ENCODE measurements at places on chromosomes 2 and 18.
A peak's percentile ranks its signal among the peaks of the same experiment; 100 is the strongest.

GRCh38 chr2:154187948-154188347 is 316.2 kb downstream of the GALNT13 start:
- DNase-seq = no peak

- DNase-seq = no peak
Measured at GRCh38 chr2:105999211-105999989, 194.7 kb downstream of the UXS1 start.

- DNase-seq = no peak
Measured at GRCh38 chr18:59763541-59764136, 66.4 kb upstream of the CCBE1 start.

DNA sequence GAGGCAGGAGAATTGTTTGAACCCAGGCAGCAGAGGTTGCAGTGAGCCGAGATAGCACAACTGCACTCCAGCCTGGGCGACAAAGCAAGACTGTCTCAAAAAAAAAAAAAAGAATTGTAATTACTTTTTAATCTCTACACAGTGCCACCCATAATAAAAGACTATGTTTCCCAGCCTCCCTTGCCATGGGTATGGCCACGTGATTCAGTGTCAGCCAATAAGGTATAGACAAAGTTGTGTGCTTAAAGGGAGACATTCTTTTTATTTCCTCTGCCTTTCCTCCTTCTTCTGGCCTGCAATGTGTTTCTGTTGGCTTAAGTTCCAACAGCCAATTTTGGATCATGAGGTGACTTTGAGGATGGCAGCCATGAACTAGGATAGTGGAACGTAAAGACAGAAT is 406.9 kb downstream of the LNPK start:
- DNase-seq = no peak

GRCh38 chr18:9933865-9934264 is 20.0 kb downstream of the VAPA start:
- no peak for DNase-seq

GRCh38 chr2:203338322-203338721 is 10.1 kb downstream of the ABI2 start:
- DNase-seq = no peak

DNA sequence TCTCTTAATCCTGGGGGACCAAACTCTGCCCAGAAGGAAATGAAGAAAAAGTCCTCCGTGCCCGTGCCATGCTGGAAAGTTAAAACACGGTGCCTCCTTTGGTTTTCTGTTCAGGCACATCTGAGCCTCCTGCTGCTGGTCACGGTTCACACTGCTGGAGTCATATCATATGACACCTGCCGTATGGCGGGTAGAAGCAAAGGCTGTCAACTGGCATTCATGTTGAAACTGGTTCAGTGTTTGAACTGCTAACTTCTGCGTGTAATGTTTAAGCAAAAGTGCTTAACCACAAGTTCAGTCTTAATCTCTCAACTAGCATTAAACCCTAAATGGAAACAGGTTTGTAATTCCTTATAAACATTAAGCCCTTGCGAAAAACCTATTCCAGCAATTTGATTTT is 3.1 kb downstream of the STK39 start:
- no peak for DNase-seq

GRCh38 chr2:3102922-3103569 is 274.6 kb downstream of the EIPR1 start:
- no peak for DNase-seq

GRCh38 chr18:34223893-34224422 is 755 bp downstream of the NOL4 start:
- no peak for DNase-seq

DNA sequence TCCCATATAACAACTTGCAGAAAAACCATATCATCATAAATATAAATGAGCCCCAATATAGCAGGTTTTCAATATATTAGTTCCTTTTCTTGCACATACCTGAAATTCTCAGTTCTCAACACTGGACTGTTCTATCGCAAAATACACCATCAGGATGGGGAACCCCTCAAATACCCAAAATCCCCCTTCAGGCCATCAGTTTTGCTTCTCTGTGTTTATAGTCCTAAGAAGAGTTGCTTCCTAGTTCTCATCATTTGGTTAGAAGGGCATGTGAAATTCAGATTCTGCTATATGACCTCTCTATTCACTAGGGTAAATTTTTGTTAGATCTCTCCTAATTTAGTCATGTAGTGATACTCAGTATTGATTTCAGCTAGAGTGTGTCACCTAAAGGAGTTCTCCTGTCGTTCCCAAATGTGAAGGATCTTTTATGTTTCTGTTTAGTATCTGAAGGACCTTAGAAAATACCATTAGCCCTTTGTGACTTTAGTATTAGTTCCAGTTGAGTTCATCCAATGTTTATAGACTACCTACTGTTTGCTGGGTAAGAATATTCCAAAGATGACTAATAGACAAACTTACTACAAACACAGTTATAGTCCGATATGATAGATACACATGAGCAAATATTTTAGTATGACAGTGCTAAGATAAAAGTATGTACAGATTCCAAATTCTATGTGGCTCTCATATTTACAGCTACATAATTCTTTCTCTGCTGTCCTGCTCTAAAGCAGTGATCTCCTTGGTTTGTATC is 115.8 kb downstream of the TTC27 start:
- DNase-seq = no peak

GRCh38 chr18:8699948-8700347 is 5.4 kb upstream of the MTCL1 start:
- no peak for DNase-seq

DNA sequence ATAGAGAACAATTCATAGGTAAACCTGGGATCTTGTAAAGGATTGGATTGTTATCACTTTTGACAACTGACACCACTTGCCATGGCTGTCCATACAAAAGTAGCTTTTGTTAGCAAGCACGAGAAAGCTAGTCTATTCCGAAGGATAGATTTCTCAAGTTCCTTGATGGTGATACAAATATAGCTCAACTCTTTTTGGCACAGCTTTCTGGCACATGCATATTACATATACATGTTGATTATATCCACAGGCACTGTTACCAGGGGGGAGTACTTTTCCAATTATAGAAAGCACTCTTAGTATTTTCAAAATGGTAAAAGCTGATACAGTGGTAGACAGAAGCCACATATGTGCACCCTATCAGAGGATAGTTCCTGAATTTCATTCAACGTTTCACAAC is 168.9 kb downstream of the UPP2 start:
- DNase-seq = no peak

DNA sequence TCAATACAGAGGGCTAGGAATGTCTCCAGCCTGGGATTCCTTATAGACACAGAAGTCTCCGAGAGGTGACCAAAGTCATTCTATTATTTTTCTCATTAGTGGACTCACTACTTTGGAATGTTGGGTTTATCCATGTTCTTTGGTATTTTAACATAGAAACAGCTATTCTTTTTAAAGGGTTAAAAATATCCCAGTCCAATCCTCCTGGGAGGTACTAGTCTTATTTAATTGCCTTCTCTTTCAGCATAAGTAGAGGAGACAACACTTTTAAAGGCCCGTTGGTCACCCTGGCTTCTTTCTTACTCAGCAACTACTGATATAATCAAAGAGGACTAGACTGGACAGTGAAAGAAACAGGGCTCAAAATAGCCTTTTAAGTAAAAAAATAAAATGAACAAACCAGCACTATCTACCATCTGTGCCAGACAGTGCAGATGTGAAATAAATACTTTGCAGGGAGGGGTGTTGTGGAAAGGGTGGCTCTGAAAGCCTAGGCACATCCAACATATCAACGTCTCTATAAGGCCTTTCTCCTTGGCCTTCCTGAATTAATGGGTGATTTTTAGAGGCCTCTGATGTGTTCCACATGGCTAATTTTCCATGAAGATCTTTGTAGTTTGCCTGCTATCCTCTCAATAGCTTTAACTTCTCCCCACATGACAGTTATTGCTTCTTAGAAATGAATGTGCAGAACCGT is 334.4 kb upstream of the THUMPD2 start:
- no peak for DNase-seq

GRCh38 chr18:76951456-76952247 is 129.3 kb downstream of the ZNF236 start:
- DNase-seq = no peak

GRCh38 chr2:30197570-30198192 is 33.7 kb upstream of the LBH start:
- no peak for DNase-seq

- DNase-seq = no peak
Measured at GRCh38 chr2:190759749-190760213, 110.9 kb downstream of the NAB1 start.

- no peak for DNase-seq
Measured at GRCh38 chr2:75790814-75791467, 80.2 kb upstream of the GCFC2 start.

- DNase-seq = no peak
Measured at GRCh38 chr2:4561196-4561595, 857.8 kb downstream of the DCDC2C start.

DNA sequence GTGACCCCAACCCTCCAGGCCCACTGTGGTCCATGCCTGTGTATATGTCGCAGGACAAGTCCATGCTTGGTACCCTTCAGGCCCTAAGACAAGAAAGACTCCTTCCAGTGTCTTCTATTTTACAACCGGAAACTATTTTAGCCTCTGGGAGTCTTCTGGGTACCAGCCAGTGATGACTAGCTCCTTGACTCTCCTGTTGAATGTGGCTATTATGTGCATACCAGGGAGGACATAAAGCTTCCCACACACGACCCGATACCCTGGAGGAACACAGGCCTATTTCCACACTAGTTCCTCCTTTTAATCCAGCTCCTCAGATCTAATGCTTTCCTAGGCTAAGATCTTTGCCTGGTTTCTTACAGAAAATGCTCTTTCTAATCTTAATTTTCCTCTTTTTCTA is 178.1 kb downstream of the NCKAP5 start:
- DNase-seq = no peak

DNA sequence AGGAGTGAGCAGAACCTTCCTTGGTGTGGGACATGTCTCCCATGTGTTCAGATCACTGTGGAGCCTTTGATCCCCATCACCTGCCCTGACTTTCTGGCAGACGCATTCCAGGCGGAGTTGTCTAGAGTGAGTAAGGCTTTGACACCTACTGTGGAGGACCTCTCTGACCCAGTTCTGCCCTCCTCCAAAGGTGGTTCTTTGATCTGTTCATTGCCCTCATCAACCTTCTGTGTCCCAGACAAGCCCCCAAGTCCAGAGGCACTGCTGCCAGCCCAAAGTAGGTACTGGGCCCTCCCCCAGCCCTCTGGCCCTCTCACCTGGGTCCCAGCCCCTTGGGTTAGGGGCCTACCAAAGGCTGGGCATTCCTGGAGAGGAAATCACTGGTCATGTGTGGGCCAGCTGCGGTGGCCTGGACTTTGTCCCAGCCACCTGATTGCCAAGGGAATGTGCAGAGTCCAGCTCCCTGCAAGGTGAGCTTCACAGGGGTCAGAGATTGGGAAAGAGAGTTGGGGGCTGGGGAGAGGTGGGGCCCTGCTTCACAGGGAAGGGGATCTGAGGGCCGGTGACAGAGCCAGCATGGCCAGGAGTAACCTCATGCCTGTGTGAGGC is 12.1 kb upstream of the FAHD2A start:
- no peak for DNase-seq

DNA sequence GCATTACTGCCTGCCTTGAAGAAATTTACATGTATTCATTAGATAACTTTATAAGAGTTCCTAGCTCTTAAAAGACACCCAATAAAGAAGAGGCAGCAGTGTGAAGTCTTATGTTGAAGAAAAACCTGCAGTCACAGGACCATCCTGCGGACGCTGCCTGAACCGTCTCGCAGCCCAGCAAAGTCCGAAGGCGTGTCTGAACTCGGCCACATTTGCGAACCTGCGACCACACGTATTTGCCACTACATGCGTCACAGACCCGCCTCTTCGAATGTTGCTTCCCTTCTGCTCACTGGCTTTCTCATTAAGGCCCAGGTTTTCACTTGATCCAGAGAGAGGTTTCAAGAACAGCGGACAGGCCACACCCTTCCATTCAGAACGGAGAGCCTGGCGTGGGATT is 41.2 kb downstream of the CNGA3 start:
- no peak for DNase-seq

GRCh38 chr2:217650716-217651360 is 352.0 kb downstream of the TNS1 start:
- DNase-seq = no peak

GRCh38 chr2:147027436-147027835 is 817.4 kb upstream of the ACVR2A start:
- DNase-seq = no peak

DNA sequence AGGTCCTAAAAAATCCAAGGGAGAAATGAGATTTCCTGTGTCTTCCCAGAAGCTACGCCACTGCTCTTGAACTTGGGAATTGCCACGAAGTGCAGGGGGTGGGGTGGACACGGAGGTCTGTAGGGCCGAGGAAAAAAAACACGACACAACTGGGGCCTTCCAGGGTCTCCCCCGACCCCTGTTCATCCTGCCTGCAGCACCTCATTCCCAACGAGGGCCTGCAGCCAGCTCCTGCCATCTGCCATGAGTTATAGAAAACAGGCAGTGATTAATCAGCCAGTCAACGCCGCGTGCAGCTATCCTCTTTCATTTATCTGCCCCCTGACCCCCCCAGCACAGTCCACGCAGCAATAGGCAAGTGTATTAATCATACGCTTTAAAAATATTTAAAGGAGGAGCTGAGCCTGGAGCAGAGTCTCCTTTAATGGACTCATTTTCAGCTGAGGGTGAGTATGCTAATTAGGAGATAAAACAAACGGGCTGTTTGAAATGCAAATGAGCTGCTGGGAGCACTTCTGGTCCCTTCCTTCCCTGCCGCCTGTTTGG is 209.9 kb downstream of the TFCP2L1 start:
- DNase-seq = peak; percentile 49

GRCh38 chr2:143807671-143808070 is 678.5 kb downstream of the ARHGAP15 start:
- no peak for DNase-seq

DNA sequence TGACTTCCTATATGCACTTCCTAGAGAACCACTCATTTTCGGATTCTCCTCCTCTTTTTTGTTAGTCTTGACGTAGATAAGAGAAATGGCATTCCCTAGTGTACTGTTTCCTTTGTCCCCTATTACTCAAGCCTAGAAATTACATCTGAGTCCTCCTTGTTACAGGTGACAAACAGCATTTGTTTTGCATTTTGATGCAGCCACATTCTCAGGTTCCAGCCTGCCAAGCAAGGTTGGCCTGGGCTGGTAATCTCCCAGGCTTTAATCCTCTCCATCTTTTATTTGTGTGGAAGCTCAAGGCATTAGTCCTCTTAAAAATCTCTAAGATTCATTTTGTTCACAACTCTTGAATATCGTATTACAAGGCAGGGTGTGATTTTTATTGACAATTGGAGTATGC is 318.0 kb upstream of the NRP2 start:
- DNase-seq = no peak

GRCh38 chr2:37464067-37464466 is 119.6 kb downstream of the QPCT start:
- no peak for DNase-seq
